CD4-positive, alpha-beta T cell (primary cell): ENCODE measurements at places on chromosomes 7 and 10.

DNA sequence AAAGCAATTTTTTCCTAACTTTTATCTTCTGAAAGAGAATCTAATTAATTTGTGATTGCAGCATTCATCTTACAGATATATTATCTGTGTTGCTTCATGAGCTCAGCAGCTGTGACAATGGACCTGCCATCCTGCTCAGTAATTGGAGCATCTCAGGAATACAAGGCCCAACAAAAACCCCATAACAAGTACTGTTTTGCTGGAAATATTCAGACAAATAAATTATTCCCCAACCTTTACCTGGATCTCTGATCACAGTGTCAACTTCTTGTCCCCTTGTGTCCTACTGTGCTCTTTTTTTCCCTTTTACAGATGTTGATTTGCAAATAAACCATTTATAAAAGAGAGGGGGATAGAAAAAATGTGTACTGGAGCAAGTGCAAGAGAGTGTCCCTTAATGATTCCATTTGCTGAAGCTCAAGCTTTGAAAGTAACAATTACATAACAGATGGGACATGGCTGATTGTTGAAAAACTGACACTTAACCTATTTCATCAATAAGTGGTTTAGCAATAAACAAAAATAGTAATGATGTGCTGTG lies 1063.4 kb upstream of the GHITM start:
- DNase-seq: no peak

DNA sequence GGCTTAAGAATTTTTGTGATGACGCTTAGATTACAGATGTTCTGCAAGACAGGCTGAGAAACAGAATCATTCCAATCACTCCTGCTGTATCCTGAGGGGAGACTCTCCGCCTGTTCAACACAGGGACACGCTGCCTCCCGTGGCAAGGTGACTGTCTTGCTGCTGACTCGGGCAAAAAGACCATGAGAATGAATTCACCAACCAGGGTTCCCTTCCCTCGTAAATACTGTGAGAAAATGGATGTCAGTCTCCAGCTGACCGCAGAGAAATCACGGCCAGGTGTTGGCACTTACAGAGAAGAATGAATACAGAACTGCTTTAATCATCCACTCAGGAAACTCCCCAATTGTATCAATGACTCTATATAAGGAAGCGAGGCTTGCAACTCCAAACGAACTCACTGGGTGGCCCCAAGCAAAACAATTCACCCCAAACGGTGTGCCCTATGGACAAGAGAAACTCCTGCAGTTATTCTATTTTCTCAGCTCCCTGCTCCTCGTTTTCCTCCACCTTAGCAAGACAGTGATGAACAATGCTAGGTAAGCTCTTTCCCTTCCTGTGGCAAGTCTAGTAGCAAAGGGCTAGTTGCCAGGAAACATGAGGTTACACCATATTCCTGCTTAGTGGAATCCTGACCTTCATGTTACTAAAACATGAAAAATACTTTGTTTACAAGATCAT lies 22.8 kb downstream of the GNA12 start:
- DNase-seq: no peak

DNA sequence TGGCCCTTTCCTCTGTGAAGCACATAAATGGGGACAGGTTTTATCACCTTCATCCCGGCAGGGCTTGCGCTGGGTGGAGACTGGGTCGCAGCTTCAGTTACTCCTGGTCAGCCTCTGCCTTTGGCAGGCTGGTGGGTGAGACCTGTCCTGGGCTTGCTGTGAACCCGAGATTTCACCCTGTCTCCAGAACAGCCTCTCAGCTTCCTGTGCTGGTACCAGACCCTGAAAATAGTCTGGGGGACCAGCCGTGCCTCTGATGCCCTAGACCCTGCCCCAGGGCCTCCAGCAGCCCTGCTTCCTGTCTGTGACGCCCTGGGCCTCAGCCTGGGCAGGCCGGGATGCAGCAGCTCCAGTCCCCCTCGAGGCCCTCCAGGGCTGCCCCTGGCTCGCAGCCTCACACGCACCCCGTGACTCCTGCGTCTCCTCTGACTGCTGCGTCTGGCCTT lies 13.2 kb upstream of the PWWP2B start:
- DNase-seq: no peak

DNA sequence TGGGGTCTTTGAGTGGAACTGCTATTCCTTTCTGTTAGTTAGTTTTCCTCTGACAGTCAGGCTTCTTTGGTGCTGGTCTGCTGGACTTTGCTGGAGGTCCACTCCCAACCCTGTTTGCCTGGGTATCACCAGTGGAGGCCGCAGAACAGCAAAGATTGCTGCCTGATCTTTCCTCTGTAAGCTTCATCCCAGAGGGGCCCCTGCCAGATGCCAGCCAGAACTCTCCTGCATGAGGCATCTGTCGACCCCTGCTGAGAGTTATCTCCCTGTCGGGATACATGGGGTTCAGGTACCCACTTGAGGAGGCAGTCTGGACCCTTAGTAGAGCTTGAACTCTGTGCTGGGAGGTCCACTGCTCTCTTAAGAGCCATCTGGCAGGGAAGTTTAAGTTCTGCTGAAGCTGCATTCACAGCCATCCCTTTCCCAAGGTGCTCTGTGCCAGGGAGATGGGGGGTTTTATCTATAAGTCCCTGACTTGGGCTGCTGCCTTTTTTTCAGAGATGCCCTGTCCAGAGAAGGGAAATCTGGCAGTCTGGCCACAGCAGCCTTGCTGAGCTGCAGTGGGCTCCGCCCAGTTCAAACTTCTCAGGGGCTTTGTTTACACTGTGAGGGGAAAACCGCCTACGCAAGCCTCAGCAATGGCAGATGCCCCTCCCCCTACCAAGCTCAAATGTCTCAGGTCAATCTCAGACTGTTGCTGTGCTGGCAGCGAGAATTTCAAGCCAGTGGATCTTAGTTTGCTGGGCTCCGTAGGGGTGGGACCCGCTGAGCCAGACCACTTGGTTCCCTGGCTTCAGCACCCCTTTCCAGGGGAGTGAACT lies 89.7 kb upstream of the CDK6 start:
- DNase-seq: no peak

DNA sequence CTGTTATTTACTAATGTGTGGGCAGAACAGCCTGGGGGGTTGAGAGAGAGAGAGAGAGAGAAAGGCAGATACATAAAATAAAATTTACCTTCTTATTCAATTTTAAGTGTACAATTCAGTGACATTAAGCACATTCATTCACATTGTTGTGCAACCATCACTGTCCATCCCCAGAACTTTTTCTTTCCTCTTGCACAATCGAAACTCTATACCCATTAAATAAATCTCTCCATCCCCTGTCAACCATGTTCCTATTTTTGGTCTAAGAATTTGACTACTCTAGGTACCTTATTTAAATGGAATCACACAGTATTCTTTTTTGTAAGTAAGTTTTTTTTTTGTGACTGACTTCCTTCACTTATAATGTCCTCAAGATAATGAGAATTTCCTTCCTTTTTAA lies 181.6 kb downstream of the SND1 start:
- no peak for DNase-seq

GRCh38 chr7:77839919-77840318 lies 41.3 kb downstream of the PHTF2 start:
- DNase-seq: no peak

GRCh38 chr10:123958241-123958640 lies 66.6 kb upstream of the CPXM2 start:
- DNase-seq: no peak

- DNase-seq: no peak
These were observed 21.4 kb downstream of the PLPP4 start for GRCh38 chr10:120478386-120478785.

DNA sequence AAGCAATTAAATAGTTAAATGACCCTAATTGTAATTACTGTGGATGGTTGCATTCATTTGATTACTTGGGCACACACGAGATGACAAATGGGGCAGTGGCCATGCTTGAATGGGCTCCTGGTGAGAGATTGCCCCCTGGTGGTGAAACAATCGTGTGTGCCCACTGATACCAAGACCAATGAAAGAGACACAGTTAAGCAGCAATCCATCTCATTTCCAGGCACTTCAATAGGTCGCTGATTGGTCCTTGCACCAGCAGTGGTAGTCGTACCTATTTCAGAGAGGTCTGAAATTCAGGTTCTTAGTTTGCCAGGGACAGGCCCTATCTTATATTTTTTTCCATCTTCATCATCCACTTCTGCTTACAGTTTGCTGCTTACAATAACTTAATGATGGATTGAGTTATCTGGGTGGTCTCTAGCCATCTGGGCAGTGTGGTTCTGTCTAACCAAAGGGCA lies 8.3 kb downstream of the PCBD1 start:
- peak; percentile 70 for DNase-seq
